Activated T-helper 1 cell treated with anti-CD3 and anti-CD28 coated beads, Interleukin-2, amount 50 U/mL, for 16 hours (primary cell): ENCODE measurements at places on chromosomes 3 and 15.

- DNase-seq, result no peak
Measured at GRCh38 chr15:28912422-28912821, 26.6 kb downstream of the APBA2 start.

- no peak for DNase-seq
Measured at GRCh38 chr3:33664195-33664594, 53.9 kb downstream of the CLASP2 start.

- DNase-seq, result no peak
Measured at GRCh38 chr3:111861391-111861790, 2.3 kb downstream of the PHLDB2 start.

DNA sequence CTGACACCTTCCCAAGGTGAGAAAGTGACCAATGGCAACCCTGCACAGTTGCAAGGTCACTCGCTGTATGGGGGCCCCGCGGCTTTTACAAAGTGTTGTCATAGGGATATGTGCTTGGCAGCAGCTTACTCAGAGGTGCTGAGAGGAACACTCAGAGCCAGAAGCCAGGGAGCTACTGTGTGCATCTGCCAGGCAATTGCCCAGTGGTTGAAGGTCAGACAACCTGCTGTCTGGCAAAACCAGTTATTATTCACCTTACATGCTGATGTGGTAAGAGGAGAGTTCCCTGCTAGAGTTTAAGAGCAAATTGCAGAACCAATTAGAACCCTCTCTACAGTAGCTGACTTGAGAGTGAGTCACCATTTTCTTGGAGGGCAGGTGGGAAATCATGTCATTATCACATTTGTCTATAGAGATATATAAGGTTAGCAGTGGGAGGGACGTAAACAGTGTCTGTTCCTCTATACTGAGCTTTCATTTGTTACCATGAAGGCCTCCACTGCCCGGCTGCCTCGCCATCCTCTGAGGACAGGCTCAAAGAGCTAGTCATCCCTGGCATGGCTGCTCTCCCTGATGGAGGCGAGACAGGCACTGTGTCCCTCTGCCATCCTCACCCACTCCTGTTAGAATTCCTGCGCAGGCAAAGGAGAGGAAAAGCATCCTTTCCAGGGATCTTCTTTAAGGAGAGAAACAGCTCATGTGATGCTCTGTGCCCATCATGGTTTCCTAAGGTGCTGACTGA is 274.4 kb downstream of the PLCL2 start:
- no peak for DNase-seq

- DNase-seq, result no peak
Measured at GRCh38 chr3:168888781-168889180, 774.7 kb downstream of the MECOM start.

- DNase-seq, result no peak
Measured at GRCh38 chr15:44319385-44319784, 30.9 kb downstream of the GOLM2 start.

DNA sequence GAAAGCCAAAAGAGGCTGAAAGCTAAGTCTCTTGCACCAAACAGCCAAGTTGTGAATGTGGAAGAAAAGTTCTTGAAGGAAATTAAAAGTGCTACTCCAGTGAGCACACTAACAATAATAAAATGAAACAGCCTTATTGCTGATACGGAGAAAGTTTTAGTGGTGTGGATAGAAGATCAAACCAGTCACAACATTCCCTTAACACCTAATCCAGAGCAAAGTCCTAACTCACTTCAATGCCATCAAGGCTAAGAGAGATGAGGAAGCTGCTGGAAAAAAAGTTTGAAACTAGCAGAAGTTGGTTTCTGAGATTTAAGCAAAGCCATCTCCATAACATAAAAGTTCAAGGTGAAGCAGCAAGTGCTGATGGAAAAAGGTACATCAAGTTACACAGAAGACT is 288.8 kb upstream of the RARB start:
- no peak for DNase-seq

DNA sequence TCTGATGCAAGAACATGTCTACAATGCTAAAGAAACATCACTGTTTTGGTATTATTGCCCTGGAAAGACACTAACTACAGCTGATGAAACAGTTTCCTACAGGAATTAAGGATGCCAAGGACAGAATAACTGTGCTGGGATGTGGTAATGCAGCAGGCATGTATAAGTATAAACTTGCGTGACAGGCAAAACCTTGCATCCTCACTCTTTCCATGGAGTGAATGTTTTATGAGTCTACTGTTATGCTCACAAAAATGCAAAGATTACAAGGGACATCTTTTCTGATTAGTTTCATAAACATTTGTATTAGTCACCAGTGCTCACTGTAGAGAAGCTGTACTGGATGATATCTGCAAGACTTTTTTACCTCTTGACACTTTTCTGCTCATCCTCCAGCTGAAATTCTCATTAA is 143.6 kb downstream of the NAALADL2 start:
- DNase-seq, result no peak

- no peak for DNase-seq
Measured at GRCh38 chr15:73979636-73980035, 12.5 kb downstream of the STOML1 start.

- no peak for DNase-seq
Measured at GRCh38 chr3:25469558-25469957, 41.5 kb downstream of the RARB start.

GRCh38 chr3:130933801-130934345 is 40.0 kb downstream of the ATP2C1 start:
- no peak for DNase-seq

DNA sequence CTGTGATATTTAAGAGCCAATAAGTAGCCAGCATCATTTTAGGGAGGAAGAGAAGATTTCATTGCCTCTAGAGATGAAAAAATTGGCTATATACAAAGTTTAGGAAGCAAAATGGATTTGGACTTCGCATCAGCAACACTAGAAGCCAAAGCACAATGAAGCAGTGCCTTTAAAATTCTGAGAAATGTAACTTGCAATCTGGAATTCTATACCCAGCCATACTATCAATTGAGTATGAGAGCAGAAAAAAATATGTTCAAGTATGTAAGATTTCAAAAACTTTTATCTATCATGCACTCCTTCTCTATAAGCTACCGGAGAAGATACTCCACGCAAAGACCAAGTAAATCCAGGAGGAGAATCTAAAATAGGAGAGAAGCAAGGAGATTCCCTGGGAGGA is 47.4 kb upstream of the ATP13A3 start:
- DNase-seq, result no peak

- DNase-seq, result no peak
Measured at GRCh38 chr15:56410721-56411120, 45.5 kb downstream of the TEX9 start.

- no peak for DNase-seq
Measured at GRCh38 chr15:51647128-51647562, 24.6 kb upstream of the DMXL2 start.
